CD4-positive, alpha-beta T cell treated with Interleukin-17A for 1 hour (primary cell): ENCODE measurements at places on chromosomes 2 and 18.

DNA sequence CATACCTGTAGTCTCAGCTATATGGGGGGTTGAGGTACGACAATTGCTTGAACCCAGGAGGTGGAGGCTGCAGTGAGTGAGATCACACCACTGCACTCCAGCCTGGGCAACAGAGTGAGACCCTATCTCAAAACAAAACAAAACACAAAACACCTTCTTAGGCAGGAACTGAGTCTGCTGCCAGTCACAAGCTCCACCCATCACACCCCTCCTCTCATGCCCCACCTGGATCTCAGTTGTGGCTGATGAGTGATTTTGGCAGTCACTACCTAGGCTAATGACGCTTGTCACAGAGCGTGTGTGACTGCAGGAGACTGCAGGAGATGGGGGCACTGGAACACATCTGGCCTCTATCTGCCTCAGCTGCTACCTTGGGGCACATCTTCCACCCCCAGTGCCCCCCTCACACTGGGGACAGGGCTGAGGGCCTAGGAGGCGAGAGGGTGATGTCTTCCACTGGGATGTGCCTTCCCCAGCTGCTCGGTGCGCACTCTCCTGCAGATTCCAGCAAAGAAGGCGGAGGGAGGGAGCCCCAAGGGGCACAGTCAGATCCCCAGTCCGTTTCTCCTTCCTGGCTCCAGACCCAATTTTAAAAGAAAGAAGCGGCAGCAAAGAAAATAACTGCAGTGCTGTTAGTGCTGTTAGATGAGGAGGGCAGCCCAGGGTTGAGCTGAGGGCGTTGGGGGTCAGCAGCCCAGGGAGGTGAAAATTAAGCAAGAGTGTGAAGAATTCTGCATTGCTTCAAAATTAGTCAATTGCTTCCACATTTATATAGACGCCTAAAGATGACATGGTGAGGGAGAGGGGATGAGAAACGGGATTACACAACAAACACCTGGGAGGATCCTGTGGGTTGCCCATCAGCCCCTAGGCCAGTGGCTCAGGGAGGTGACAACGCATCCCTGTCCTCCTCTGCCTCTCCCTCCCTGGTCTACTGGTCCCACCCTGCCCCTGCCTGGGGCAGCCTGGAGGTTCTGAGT lies 143.6 kb upstream of the HAAO start:
- DNase-seq: no peak

DNA sequence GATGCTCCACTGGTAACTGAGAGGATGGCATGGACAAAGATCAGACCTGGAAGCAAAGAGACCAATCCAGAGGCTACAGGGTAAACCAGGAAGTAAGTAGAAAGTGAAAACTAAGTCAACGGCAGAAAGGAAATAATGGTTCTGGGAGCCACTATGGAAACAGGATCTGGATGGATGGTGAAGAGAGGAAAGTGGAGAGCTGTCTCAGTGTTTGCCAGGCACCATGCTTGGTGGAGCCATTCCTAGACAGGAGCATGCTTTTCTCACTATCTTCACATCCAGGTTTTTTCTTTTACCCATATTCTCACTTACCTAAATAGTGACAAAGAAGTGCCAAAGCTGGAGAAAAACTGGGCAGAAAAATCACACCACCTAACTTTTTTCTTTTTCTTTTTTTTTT lies 22.2 kb downstream of the ZNF521 start:
- no peak for DNase-seq

- DNase-seq: no peak
Measured at GRCh38 chr2:116696223-116696622, 1118.3 kb upstream of the DDX18 start.

DNA sequence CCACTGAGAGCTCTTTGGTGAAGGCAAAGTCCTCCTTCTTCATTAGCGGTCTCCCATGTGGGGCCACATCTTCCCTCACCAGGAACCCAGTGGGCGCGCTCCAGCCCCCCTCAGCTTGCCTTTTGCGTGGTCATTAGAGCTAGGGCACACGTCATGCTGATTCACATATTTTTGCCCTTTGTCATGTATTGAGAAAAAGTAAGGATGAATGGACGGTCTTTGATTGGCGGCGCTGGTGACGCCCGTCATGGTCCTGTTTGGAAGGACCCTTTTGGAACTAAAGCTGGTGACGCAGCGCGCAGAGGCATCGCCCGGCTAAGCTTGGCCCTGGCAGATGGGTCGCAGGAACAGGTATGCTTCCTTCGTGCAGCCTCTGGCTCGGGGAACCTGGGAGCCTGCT lies 3.1 kb downstream of the SLC14A1 start:
- no peak for DNase-seq

DNA sequence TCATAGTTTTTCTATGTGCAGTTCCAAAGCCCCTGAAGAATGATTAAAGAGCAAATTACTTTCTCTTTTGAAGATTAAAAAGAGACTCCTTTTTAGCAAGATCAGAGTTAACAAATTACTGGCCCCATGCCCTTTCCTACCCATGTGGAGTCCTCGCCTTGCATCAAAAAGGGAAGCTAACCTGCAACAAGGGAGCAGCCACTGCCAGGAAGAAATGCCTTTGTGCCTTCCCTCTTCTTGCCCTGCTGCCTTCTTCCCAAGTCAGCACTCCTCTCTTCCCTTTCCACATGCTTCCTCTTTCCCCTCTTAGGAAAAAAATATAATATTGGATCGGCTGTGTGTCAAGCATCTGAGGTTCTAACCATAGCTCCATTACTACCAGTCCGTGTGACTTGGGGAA lies 37.1 kb upstream of the CYP1B1 start:
- no peak for DNase-seq

DNA sequence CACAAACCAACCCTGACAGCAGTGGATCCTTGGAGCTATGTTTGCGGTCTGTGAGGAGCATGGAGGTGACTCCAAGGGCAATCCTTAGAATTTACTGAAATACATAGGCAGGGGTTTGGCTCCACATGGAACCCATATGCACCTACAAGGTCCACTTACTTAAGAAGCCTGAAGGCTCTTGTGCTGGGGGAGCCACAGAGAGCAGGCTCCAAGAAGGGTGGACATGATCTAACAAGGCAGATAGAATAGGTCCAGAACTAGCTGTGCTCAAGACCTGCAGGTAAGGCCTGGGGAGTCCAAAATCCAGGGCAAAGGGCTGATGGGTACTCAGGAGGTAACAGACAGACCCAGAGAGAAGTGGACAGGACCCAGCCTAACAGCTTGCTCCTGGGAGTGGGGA lies 1.2 kb upstream of the CDK5R2 start:
- no peak for DNase-seq

- peak; percentile 31 for DNase-seq
Measured at GRCh38 chr18:22378672-22379282, 38.9 kb downstream of the CTAGE1 start.

GRCh38 chr2:169391236-169391635 lies 28.9 kb upstream of the LRP2 start:
- no peak for DNase-seq

DNA sequence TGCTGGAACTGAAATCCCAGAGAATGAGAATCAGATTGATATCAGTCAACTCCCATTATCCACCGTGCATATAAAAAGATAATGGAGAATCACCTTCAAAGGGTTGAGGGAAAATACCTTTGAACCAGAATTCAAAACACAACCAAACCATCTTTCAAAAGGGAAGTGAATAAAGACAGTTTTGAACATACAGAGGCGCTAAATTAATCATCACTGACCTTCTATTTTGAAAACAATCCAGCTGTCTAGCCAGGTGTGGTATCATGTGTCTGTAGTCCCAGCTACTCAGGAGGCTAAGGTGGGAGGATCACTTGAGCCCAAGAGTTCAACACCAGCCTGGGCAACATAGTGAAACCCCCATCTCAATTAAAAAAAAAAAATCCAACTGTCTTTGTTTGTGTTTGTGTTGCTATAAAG lies 63.6 kb downstream of the TRABD2A start:
- no peak for DNase-seq

DNA sequence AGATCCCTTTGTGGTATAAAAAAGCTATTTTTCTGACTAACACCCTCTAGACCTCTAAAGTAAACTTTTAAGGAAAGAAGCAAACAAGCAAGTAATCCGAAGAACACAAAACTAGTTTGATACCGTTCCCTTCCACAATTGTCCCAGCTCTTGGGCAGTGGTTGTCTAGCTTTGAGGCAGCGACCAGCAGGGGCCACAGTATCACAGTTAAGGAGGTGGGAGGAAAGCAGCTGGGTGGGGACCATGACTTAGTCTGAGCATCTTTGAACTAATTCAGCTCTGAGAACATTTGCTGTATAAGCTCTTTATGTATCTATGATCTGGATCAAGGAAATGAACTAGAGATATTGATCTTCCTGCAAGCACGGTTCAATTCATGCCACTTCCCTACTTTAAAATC lies 51.0 kb downstream of the SF3B1 start:
- no peak for DNase-seq

GRCh38 chr2:215903203-215903602 lies 110.1 kb downstream of the MREG start:
- no peak for DNase-seq

DNA sequence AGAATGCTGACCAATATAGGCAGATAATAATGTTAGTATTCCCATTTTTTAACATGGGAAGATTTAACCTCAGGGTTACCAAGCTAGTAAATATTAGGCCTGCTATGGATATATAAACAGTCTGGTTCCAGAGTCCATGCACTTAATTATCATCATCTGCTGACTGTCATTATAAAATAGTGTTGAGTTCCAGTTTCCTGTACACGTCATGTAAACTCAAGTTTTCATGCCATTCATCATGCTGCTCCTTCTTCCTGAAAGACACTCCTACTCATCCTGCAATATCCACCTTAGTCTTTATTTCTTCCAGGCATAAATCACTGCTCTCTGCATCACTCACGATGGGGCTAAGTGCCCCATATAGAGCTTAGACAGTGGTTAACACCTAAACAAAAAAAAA lies 420.8 kb upstream of the SPHKAP start:
- no peak for DNase-seq

DNA sequence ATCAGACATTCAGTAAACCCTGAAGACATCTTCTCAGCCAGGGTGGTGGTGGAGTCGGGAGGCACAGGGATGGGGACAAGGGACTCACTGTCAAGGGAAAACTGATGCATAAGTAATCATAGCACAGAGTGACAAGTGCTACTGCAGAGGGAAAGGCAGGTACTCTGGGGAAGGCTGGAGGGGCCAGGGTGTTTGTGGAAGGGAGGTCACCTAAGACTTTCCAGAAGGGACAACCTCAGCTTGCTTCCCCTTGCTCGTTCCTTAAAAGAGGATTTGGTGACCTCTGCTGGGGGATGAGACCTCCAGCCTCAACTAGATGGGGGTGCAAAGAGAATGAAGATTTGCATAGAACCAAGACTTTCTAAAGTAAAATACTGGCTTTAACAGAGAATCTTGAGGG lies 99.5 kb downstream of the SLC4A3 start:
- DNase-seq: no peak

DNA sequence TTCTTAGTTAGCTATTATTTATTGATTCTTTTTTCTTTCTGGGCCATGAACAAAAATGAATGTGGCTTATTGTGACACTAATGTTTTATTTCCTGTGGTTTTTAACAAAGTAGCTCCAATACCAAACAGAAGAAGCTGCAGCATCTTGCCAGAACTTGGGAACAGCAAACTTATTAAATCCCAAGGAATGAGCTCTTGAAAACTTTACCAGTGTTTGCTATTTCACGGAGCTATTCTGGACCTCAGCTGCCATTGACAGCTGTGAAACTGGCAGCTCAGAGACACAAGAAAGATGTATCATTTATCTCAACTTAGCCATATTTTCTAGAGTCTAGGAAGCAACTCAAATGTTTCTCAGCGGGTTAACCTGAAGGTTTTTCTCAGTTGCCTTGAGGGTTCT lies 91.0 kb upstream of the NEUROD1 start:
- no peak for DNase-seq

GRCh38 chr18:40852406-40852805 lies 1102.6 kb upstream of the PIK3C3 start:
- DNase-seq: no peak

DNA sequence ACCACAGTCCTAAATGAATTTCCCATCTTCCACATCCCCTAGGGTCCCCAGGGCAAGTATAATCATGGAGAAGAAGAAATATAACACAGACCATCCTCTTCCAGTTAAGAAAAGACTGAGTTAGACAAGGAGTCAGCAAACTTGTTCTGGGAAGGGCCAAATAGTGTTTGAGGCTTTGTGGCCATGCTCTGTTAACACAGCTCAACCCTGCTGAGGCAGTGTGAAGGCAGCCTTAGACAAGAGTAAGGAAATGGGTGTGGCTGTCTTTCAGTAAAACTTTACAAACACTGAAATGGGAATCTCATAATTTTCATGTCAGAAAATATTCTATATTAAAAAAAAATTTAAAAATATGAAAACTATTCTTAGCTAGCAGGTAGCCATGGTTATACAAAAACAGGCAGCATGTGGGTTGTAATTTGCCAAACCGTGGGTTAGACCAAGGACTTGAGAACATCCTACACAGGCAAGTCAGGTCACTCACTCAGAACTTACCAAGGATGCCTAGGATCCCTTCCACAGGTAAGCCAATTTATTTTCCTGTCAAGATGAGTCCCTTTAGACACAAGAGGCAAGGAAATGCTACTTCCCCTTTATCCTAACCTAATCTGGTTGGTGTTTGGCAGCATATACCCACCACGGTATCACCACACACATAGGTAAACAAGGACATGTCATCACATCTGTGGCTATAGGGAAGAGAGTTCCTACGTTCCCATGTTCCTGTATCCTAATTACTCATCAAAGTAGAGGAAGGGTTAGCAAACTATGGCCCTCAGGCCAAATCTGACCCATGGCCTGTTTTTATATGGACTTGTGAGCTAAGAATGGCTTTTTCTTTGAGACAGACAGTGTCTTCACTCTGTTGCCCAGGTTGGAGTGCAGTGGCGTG lies 31.9 kb downstream of the C2orf74 start:
- peak; percentile 25 for DNase-seq

GRCh38 chr18:55189972-55190371 lies 230.7 kb upstream of the CCDC68 start:
- DNase-seq: no peak

DNA sequence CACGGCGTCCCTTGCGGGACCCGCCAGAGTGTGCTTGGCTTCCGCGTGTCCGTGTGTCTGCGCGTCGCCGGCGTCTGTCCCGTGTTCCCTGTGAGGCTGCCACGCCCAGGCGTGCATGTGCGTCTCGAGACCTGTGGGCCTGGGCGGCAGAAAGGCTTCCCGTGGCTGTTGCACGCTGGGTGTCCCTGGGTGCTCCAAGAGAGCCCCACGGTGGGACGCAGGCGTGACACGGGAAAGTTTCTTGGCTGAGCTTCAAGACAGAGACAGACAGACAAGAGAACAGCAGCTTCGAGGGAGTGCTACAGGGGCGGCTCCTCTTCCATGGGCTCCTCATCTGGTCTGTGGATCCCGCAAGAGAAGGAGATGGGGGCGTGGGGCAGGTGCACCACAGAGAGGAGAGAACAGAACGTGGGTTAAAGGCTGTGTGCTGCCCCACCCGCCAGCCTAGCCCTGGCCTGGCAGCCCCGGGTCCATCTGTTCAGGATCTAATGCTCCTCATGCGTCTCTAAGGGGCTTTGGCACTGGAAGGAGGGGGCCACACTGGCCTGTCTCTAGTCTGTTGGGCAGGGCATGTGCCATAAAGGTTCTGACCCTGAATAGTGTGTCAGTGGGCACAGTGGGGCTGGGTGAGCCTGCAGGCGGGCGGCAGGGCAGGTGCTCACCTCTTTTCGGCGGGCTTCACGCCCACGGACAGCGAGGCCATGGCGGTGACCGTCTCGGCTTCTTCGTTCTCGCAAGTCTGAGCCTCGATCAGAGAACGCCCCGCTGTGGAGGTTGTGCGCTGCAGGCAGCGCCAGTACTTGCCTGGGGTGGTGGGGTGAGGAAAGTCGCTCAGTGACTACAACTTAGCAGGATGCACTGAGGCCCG lies 205.1 kb downstream of the TWIST2 start:
- DNase-seq: no peak
